GM12865 (cell line): ENCODE measurements at places on chromosomes 5 and 9.

DNA sequence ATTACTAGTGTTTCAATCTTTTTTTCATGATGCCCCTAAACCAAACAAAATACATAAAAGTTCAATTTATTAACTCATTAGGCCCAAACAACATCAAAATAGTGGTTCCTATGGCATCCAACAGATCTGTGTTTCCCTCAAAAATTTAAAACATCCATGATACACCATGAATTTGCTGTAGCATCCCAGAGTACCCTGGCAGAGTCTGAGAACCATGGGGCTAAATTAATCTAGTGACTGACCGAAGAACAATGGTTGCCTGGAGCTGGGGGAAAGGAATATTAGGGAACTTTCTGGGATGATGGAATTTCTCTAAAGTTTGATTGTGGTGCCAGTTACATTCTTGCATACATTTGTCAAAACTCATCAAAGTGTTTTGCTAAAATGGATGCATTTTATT, 79.5 kb upstream of the TRIO start:
- DNase-seq, result no peak

DNA sequence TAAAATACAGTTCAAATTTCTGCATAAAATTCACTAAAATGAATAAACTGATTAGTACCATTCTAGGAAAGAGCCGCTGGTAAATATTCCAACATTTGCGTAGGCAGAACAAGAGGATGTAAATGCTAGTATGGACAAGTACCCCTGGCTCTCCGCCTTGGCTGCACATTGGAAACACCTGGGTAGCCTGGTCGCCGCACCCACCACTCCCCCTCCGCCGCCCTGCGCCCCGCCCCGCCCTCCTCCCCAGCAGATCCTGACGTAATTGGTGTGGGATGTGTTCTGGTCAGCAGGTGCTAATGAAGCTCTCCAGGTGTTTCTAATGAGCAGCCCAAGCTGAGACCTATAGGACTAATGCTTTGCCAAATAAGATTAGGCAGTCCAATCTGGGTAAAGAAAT, 225.7 kb downstream of the FRMD3 start:
- DNase-seq, result no peak

GRCh38 chr5:130168211-130168610, 263.9 kb downstream of the CHSY3 start:
- DNase-seq, result no peak

DNA sequence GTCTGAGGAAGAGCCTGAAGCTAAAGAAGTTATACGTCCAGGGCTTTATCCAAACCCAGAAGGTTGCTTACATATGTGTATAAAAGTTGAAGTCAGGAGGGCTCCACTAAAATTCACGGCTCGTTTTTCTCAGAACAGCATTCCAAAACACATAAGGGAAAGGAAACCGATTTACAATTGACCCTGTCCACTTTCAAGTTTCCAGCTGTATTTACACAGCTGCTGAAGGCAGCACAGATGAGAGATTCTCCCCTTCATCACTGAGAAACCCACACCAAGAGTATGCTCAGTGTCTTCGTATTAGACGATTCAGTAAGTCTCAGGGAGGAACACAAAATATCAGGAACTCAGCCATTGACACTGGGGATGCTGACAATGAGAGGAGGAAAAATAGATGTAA, 5.9 kb upstream of the NREP start:
- no peak for DNase-seq

DNA sequence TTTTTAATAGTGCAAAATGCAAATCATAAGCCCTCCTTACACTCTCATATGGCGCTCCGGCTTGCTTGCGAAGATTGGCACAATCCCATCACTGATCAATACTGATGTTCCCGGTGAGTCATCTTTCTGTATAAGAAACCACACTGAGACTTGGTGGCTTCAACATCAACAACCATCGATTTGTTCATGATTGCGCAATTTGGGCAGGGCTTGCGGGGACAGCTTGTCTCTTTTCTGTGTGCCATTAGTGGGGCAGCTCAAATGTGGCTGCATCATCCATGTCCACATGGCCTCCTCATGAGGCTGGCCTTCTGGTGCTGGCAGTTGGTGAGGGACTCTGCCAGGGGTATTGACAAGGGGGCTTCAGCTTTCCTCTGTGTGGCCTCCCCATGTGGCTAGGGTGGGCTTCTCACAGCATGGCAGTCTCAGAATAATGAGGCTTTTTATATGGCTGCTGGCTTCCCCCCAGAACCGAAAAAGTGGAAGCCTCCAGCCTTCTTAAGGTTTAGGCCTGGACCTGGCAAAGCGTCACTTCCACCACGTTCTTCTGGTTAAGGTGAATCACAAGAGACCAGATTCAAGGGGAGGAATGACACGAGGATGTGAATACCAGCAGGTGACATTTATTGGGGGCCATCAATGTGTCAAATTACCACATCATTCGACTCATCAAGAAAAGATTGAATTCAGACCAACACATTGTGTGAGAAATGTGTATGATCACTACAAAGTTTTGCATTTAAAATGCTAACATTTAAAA, 79.5 kb upstream of the NFIL3 start:
- no peak for DNase-seq

- no peak for DNase-seq
Observed at GRCh38 chr9:16413509-16414016, 456.9 kb downstream of the BNC2 start.
